ENCODE measurements at places on chromosomes 11 and 22. TPM values are rescaled to one million over a fixed set of nuclear protein-coding genes. Genes with fewer than 3 reads are reported as not detected.

CELSR1 gene
- 3.1 TPM for total RNA-seq

TYR gene
- 0.06 TPM for total RNA-seq

- no peak for DNase-seq
Observed at GRCh38 chr11:86978756-86979608, 23.8 kb upstream of the FZD4 start.

DNA sequence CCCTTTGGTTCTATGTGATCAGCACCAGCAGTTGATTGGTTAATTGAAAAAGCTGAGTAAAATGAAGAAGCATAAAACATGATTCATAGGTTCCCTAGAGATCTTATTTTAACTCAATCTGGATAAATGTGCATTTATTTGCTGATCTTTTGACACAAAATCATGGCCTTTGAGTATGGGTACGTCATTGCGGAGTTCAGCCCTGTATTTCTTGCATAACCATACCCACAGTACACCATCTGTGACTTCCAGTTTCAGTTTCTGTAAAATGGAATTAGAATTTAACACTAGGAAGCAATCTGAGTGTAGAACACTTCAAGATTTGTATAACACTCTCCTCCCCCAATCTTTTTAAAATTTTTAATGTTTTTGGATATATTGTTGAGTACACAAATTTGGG lies 358.2 kb downstream of the DDX10 start:
- DNase-seq = no peak

HORMAD2 gene
- total RNA-seq = not detected

DNA sequence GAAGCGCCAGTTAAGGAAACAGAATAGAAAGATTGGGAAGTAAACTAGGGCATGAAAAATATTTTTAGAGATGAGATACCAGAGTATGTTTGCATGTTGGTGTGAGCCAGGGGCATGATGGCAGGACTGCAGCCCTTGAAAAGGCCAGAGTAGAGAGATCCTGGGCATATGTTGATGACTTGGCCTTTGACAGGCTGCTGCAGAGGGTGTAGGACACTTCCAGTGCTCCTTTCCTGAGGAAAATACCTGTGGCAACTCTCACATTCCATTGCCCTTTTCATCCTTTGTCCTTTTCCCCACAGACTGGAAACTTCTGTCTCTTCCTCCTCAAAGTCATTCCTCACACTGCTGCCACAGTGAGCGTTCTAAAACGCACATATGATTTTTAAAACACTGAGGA lies 150.7 kb upstream of the CCDC90B start:
- DNase-seq = no peak

GRCh38 chr11:94814272-94814976 lies 46.3 kb downstream of the AMOTL1 start:
- no peak for DNase-seq

DNA sequence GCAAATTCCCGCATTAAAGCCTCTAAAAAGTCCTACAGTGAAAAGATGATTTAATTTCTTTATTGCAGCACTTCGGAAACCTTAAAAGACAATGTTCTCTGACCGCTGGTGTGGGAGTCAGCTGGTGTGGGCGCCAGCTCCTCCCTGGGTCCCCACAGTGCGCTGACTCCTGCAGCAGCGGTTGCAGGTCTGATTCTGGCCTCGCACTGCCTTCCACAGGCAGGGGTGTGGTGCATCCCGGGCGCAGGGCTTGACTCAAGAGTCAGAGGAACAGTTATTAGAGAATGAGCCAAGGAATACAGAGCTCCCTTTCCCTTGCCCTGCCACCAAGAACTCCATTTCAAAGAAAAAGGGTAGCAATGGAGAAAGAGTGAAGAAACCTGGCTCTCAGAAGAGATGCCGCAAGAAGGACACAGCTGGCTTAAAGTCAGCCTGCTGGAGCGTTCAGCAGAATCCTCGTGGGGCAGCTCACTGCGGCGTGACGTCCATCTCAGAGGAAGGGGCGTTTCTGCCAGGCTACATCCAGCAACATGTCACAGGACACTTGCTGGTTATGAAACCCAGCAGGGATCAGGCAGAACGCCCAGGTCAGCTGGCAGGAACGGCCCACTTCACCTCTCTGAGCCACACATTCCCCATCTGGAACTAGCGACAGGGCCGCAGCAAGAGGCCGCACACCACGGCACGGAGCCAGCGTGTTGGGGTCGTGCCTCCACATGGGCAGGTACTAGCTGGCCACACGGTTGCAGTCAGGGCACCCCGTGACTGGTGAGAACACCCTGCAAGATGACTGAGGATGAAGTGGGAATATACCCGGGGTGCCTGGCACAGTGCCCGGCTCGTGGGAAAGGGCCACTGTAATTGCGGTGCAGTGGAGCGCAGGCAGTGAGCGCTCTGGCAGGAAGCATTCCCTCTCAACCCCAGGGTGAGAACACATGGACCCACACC lies 18.1 kb upstream of the EFCAB6 start:
- DNase-seq = no peak

SCUBE2 gene
- total RNA-seq = 6.1 TPM

DNA sequence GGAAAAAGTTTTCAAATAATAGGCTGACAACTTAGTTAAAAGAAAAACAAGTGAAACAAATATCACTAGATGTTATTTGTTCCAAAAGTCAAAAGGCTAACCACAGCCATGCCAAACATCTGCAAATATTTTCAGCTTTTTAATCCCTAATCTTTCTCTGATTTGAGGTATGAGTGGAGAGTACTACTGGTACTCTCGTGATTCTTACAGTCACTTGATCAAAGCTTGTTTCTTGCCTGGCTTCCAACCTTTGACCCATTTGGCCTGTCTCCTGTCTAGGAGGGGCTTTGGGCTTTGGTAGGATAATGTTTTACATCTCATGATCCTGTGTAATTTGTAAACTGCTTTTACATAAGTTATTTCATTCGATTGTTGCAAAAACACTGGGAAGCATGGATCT lies 301.8 kb upstream of the SORL1-AS1 start:
- no peak for DNase-seq

DGAT2 gene
- 5.9 TPM for total RNA-seq

DNA sequence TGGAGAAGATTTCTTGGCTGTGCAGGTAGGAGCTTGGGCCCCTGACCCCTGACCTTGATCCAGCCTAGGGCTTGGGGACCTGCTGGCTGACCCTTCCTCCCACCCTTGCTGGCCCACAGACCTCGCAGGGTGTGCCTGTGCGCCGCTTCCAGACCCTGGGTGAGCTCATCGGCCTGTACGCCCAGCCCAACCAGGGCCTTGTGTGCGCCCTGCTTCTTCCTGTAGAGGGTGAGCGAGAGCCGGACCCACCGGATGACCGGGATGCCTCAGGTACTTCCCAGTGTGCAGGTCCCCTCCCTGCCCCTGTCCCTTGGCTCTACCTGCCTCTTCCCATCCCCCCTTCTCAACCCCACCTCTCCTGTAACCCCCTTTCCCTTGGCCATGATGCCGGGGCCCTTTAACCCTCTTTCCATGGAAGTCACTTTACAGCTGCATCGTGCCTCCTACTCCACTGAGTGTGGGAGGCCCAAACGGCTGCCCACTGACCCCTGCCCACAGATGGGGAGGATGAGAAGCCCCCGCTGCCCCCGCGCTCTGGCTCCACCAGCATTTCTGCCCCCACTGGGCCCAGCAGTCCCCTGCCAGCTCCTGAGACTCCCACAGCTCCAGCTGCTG lies 3.8 kb downstream of the INPPL1 start:
- DNase-seq = no peak

SPINDOC gene
- total RNA-seq = 13.9 TPM

NXPE2 gene
- not detected for total RNA-seq

HEPN1 gene
- total RNA-seq = not detected

- DNase-seq = no peak
Observed at GRCh38 chr22:29016067-29016938, 45.3 kb downstream of the C22orf31 start.
